ENCODE measurements at places on chromosomes 5 and 9.

- no peak for DNase-seq
Observed at GRCh38 chr5:69288069-69288468, 44.5 kb downstream of the CCDC125 start.

GRCh38 chr9:37174247-37174646 is 53.9 kb downstream of the ZCCHC7 start:
- no peak for DNase-seq

GRCh38 chr5:138752341-138752950 is 779 bp upstream of the CTNNA1 start:
- DNase-seq: no peak

DNA sequence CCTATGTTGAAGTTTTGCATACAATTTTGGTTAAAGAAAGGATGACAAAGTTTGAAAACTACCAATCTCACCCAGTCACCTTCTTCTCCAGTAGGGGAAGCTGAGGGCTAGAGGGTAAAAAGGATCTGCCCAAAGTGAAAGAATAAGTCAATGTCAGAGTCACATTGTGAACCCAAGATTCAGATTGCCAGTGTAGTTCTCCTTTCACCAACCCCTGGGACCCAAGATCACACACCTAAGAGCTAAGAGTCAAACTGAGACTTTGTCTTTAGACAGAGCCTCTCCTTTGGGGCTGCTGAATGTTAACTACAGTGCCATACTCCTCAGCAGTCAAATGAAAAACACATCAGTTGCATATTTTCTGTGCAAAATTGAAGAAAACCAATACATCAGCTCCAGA is 210.6 kb downstream of the ATP10B start:
- no peak for DNase-seq

GRCh38 chr5:3056866-3057265 is 305.4 kb upstream of the IRX2 start:
- no peak for DNase-seq

DNA sequence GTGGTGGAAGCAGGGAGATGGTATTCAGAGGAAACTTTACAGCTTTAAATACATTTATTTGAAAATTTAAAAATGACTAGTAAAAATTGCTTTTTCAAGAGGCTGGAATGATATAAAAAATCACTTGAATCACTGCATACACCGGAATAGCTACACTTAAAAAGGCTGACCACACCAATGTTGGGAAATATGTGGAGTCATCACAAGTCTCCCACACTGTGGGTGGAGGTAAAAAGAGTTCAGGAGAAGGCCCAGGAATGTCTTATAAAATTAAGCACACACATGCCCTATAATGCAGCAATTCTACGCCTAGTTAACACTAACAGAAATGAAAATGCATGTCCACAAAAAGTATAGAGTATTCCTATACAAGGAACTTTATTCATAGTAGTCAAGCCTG is 198.1 kb downstream of the ROR2 start:
- DNase-seq: no peak

GRCh38 chr9:37413311-37413710 is 9.2 kb upstream of the GRHPR start:
- no peak for DNase-seq

DNA sequence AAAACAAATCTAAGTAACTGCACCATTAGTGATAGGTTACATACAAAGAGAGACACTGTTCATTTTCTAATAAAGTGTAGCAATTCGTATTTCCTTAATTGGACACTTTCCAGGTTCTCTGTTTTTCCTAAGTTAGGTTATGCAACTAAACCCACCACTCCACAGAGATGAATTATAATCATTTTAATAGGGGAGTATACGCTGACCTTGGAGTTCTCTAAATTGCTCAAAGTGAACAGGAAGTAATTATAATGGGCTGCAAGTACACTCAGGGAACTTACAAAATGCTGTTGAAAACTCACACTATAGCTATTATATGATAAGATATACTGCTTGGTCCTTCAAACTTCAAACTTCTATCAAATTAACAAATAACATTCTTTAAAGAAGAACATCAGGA is 18.2 kb upstream of the ADCY2 start:
- no peak for DNase-seq

- no peak for DNase-seq
Observed at GRCh38 chr5:160036243-160036642, 27.3 kb downstream of the TTC1 start.
